ENCODE measurements at places on chromosomes 16 and 17.
A peak's percentile ranks its signal among the peaks of the same experiment; 100 is the strongest.

DNA sequence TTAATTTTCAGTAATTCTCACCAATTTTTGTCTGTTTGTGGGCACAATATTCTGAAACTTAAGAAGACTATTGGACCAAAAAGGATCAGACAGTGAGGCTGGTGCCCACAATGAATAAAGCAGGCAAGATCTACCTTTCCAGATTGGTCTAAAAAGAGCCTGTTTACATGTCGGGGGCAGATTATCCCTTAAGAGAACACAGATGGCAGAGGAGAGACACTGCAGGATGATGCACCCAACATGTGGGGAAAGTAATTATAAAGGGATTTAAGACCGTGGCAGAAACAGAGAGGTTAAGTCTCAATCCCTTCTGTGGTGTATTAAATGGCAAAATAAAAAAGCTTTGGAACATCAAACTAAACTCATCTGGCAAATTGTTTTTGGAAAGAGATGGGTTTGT lies 331.8 kb upstream of the CDH11 start:
- DNase-seq: no peak

DNA sequence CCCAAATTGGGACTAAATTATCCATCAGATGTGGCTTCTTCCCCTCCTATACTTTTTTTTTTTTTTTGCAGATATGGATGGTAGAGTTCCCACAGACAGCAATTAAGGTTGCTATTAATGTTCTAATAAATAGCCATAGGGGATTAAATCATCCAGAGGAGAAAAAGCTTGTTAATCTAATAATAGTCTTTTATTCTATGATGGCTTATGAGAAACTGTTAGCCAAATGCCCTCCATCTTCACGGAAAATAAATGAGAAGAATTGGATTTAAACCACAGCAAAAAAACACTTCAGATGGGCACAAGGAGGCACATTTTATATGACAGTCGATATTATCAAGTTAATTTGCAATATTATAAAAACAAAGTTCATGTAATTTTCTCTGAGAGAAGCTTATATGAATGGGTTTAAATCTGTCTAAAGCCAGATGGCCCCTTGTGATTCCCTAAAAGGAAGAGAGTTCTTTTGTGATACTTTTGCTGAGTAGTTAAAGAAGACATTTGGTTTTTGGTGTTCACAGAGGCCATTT lies 5.1 kb upstream of the CAPNS2 start:
- DNase-seq: no peak

GRCh38 chr17:3627769-3628167 lies 8.3 kb downstream of the SHPK start:
- DNase-seq: no peak

DNA sequence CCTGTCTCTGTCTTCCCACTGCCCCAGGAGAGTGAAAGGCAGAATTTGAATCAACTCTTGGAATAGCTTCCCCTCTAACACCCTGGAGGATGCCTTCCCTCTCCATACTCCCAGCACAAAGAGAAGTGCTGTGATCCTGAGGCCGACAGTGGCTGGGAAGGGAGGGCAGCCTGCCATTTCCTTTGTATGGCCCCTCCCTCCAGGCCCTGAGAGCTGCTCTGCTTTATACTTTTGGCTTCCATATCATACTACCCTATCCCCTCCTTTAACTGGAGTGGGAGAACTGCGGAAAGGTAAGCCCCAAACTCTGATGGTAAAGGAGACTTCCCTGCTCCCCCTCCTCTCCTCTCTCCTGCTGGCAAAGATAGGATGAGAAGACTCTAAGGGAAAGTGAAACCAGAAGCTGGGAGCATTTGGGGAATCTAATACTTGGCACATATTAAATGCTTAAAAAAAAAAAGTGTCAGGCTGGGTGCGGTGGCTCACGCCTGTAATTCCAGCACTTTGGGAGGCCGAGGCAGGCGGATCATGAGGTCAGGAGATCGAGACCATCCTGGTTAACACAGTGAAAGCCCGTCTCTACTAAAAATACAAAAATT lies 4.1 kb upstream of the MED24 start:
- DNase-seq: no peak

GRCh38 chr17:39651923-39652586 lies 13.1 kb upstream of the TCAP start:
- DNase-seq: no peak

DNA sequence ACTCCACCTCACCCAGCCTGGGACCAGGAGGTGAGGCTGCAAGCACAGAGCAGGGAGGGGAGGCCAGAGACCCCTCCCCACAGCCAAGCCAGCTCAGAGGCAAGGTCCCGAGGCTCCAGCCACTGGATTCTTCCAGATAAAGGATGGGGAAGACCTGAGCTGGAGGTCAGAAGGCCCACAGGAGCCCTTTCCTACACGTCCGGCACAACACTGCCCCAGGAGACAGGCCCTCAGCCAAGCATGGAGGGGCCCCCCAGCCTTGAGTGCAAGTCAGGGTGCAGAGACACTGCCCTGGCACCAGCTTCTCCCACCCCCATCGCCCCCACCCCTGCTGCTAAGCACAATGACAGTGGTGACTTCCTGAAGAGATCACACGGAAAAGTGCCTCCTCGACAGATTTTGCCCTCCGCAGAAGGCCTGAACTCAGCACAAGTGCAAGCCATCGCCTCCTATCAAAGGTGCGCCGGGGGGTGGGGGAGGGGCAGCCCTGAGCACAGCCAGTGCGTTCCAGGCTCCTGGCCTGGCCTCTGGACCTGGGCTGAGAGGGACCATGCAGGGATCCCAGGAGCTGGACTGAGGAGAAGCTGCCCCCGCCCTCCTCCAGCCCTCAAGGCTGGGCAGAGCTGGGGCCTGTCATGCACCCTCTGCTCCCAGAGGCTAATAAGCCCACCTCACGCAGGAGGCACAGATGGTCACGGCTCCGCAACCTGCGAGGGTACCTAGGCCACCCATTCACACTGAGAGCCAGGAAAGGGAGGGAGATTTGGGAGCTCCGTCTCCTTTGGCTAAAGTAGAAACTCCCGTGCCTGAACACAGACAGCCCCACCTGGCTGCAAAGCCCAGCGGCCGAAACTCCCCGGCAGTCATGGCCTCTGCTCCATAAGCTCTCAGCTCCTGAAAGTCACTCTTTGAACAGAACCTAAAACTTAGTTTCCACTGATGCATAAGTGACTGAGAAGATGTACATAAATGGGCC lies 2.7 kb downstream of the MAFG start:
- DNase-seq: no peak

DNA sequence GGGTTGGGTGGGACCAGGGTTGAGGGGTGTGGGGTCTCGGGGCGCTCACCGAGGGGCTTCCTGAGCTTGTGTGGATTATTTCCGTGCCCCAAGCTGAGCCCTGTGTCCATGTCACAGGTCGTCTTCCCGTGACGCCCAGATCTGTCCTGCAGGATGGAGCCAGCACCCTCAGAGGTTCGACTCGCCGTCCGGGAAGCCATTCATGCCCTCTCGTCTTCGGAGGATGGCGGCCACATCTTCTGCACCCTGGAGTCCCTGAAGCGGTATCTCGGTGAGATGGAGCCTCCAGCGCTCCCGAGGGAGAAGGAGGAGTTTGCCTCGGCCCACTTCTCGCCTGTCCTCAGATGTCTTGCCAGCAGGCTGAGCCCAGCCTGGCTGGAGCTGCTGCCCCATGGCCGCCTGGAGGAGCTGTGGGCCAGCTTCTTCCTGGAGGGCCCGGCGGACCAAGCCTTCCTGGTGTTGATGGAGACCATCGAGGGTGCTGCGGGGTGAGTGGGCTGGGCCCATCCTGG lies 1.0 kb downstream of the TELO2 start:
- DNase-seq: peak; percentile 84

- no peak for DNase-seq
Measured at GRCh38 chr16:56860226-56861020, 4.6 kb upstream of the SLC12A3 start.

- peak; percentile 61 for DNase-seq
Measured at GRCh38 chr16:89289428-89290395, 72.2 kb downstream of the ZNF778 start.

GRCh38 chr16:1920727-1921171 lies 2.5 kb upstream of the HS3ST6 start:
- DNase-seq: peak; percentile 56

DNA sequence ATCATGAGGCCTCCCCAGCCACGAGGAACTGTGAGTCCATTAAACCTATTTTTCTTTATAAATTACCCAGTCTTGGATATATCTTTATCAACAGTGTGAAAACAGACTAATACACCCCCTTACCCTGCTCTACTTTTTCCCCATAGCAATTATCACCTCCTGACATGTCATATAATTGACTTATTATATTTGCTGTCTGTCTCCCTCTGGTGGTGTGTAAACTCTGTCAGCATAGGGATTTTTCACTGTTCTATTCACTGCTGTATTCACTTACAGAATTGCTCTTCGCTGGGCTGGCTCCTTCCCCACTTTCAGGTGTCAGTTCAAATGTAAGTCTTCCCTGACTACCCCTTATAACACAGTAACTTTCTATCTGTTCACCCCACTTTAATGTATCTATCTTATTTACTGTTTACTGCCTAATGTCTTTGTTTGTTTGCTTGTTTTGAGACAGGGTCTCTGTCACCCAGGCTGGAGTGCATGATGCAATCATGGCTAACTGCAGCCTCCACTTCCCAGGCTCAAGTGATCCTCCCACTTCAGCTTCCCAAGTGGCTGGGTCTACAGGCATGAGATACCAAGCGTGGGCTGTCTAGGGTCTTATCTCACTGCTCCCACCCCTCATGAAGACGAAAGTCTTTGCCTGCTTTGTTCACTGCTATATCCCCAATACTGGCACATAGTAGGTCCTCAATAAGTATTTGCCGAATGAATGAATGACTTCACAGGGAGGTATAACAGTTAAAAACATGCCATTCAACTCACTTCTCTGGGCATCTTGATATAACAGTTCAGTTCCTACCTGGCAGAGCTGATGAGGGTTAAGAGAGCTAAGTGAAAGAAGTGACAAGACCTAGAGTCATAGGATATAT lies 52.4 kb upstream of the CDH3 start:
- DNase-seq: peak; percentile 51

- no peak for DNase-seq
Measured at GRCh38 chr17:11832401-11833137, 164.7 kb downstream of the ZNF18 start.

- no peak for DNase-seq
Measured at GRCh38 chr17:10352893-10353292, 19.9 kb downstream of the MYH13 start.

DNA sequence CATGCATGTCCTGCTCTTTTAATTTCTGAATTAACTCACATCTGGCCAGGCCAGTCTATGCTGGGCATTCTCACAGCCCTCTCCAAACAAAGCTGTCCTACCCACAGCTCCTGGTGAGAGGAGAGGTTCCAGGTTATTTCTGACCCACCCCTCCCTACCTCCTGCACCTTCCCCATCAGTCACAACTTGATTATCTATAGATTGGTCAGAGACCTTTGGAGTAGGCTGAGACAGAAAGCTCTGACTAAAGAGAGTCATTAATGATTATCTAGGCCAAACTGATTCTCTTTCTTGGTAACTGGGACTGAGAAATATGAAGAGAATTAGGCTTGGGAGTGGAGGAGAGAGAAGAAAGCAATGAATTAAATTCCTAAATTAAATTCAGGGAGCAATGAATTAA lies 1.4 kb upstream of the KRT222 start:
- no peak for DNase-seq

DNA sequence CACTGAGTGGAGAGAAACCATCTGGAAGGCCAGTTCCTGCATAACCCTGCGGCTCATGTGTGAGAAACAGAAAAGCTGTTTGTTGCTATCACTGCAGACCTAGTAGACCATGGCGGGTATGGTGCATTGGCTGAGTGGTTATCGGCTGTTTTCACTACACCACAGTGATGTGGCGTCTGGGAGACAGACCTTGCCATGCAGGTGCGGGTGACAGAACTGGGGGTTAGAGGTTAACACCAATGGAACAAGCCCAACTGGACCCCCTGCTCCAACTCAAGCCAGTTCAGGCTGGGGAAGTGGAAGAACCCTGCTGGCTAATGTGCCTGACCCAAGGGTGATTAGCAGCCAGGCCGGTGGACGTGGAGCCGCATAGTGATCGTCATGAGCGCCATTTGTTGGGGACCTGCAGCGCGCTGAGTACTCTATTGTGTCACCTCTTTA lies 91.9 kb downstream of the IRF8 start:
- no peak for DNase-seq

- no peak for DNase-seq
Measured at GRCh38 chr17:57370037-57370581, 113.8 kb downstream of the MSI2 start.

GRCh38 chr17:35101725-35102124 lies 17.9 kb downstream of the RAD51D start:
- DNase-seq: no peak

DNA sequence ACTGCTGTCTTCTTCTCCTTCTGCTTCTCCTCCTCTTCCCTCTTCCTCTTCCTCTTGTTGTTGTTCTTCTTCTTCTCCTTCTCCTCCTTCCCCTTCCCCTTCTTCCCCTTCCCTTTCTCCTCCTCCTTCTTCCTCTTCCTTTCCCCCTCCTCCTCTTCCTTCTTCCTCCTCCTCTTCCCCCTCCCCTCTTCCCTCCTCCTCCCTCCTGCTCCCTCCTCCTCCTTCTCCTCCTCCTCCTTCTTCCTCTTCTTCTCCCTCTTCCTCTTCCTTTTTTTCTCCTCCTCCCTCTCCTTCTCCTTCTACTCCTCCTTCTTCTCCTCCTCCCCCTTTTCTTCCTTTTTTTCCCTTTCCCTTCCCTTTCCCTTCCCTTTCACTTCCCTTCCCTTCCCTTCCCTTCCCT lies 245.0 kb upstream of the IRX5 start:
- DNase-seq: no peak
